Bronchial epithelial cell (primary cell): ENCODE measurements at places on chromosomes 5 and 9. TPM values are rescaled to one million over a fixed set of nuclear protein-coding genes. Genes with fewer than 3 reads are reported as not detected.

GRCh38 chr5:98880151-98880550 lies 48.7 kb downstream of the CHD1 start:
- DNase-seq, result peak; percentile 86

DNA sequence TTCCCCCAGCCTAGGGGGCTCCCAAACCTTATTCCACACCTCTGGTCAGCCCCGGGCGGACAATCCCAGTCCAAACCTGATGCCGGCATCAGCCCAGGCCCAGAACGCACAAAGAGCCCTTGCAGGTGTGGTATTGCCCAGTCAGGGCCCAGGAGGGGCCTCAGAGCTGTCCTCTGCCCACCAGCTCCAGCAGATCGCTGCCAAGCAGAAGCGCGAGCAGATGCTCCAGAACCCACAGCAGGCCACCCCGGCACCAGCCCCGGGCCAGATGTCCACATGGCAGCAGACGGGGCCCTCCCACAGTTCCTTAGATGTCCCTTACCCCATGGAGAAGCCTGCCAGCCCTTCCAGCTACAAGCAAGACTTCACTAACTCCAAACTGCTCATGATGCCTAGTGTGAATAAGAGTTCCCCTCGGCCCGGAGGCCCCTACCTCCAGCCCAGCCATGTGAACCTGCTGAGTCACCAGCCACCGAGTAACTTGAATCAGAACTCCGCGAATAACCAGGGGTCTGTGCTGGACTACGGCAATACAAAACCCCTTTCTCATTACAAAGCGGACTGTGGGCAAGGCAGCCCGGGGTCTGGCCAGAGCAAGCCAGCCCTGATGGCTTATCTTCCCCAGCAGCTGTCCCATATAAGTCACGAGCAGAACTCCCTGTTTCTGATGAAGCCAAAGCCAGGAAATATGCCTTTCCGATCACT lies 27.6 kb upstream of the LTC4S start:
- DNase-seq, result no peak

DNA sequence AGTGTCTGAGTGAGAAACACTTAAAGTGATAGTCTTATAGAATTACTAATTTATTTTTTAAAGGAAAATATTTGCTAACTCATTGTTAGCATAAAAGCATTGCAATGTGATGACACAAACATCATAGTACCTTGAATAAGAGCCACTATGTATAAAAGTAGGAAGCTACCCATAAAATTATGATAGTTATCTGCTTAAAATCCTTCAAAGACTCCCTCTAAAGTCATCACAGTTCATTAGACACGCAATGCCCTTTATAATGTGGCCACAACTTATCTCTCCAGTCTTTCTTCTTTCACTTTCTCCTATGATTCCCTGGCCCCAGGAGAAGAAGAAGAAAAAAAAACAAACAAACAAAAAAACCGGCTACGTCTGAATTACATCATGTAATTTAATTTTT lies 1144.0 kb upstream of the NUDT12 start:
- no peak for DNase-seq

GRCh38 chr5:89580976-89581375 lies 698.0 kb upstream of the MEF2C start:
- DNase-seq, result no peak

DNA sequence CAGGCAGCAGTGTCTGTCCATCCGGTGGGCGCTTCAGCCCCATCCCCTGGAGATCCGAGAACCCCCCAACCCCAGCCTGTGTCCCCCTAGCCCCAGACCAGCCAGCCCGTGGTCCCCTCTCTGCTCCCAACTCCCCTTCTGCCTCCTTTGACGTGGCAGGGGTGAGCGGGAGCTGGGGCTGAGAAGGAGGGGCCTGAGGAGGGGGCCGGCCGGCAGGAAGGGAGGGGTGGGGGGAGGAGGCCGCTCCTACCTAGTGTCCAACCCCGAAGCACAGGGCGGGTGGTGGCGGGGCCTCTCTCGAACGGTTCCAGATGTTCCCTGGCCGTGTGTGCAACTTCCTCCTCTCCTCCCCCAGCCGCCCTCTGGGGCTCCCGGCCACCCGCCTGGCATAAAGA lies 31.0 kb downstream of the GOLGA2 start:
- DNase-seq, result no peak

The CORO2A gene
- total RNA-seq, result 22.1 and 34.7 TPM in 2 replicates

The PCDH12 gene
- total RNA-seq, result under 0.01 and 0.26 TPM in 2 replicates

- DNase-seq, result peak; percentile 58
Observed at GRCh38 chr5:167582283-167582682, 709.2 kb upstream of the WWC1 start.

GRCh38 chr5:89604342-89604741 lies 721.4 kb upstream of the MEF2C start:
- DNase-seq, result no peak

The OSMR gene
- total RNA-seq, result 36.9 and 40.7 TPM in 2 replicates

GRCh38 chr5:2001300-2001699 lies 118.6 kb upstream of the IRX4 start:
- DNase-seq, result no peak

The FAM153A gene
- 0.26 and 0.64 TPM in 2 replicates for total RNA-seq

DNA sequence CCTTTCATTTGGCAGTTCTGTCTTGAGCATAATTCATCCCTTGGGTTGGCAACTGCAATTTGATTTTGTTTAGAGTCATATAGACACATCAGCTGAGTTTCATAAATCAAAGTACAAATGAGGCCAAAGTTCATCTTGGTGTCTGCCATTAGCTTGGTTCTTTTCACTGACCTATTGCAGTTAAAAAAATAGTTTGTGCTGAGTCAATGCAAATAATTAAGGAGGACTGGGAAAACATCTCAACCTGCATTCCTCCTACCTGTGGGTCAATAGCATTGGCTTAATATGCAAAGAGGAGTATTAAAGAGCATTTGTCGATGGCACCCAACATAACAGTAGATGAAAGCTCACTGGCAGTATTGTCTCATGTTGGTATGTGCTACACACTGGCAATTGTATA lies 1.6 kb downstream of the PKD2L2 start:
- no peak for DNase-seq

DNA sequence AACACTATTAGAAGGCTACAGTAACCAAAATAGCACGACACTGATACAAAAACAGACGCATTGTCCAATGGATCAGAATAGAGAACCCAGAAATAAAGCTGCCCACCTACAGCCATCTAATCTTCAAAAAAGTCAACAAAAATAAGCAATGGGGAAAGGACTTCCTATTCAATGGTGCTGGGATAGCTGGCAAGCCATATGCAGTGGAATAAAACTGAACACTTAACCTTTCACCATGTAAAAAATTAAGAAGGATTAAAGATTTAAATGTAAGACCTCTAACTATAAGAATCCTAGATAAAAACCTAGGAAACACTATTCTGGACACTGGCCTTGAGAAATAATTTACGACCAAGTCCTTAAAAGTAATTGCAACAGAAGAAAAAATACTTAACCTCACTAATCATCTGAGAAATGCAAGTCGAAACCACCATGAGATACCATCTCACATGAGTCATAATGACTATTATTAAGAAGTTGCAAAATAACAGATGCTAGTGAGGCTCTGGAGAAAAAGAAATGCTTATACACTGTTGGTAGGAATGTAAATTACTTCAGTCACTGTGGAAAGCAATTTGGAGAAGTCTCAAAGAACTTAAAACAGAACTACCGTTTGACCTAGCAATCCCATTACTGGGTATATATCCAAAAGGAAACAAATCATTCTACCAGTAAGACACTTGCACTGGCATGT lies 203.3 kb upstream of the CDH9 start:
- DNase-seq, result peak; percentile 97

GRCh38 chr9:8136477-8136876 lies 336.9 kb upstream of the DMAC1 start:
- DNase-seq, result no peak

The LCN12 gene
- total RNA-seq, result 0.13 TPM in 1 of 2 replicates, not detected in the other

The PCAT7 gene
- total RNA-seq, result not detected in 2 replicates

DNA sequence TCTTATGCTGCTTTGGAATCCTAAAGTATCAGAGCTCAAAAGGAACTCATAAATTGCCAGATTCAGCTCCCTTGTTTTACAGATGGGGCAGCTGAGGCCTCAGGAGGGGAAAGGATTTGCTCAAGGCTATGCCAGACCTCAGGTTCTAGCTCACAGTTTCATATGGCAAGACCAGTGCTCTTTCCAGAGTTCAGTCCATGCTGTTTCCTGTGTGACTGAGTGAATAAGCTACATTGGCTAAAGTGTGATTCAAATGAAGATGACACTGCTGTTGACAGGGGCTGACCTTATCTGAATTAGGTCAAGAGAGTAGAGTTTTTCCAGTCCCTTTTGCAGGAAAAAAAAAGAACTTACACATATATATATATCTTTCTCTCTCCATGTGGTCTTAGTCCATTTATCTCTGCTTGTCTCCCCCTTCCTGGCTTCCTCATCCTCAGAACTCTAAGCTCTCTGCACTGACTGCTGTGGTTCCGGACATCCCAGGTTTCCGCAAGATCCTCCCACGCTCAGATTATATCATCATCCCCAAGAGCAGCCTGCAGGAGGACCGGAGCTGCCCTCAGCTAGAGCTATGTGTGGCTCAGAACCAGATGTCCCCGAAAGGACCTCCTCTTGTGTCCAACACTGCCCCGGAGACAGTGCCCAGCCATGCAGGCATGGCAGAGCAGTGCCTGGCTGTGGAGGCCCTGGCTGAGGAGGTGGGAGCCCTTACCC lies 9.3 kb downstream of the HMGXB3 start:
- DNase-seq, result no peak

The PCDHB2 gene
- total RNA-seq, result 0.26 and 1.1 TPM in 2 replicates

The TAF11L10 gene
- total RNA-seq, result not detected in 2 replicates

DNA sequence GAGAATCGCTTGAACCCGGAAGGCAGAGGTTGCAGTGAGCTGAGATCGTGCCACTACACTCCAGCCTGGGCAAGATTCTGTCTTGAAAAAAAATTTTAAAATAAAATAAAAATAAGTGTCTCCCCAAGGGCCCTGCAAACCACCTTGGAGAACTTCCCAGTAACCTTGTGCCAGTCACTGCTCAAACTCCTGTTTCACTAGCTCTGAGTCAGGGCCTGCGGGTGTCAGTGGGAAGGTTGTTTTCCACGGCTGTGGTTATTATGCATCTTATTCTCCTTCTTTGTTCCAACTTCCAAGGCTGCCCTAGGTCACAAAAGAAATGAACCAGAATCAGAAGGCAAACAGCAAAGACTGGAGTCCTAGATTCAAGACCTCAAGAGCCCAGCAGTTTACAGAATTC lies 246.7 kb downstream of the ADAMTSL1 start:
- no peak for DNase-seq

The MARCOL gene
- total RNA-seq, result not detected in 2 replicates

GRCh38 chr5:170139786-170140335 lies 34.2 kb downstream of the FOXI1 start:
- no peak for DNase-seq

The ANKRD18B gene
- 5.8 and 6.0 TPM in 2 replicates for total RNA-seq

DNA sequence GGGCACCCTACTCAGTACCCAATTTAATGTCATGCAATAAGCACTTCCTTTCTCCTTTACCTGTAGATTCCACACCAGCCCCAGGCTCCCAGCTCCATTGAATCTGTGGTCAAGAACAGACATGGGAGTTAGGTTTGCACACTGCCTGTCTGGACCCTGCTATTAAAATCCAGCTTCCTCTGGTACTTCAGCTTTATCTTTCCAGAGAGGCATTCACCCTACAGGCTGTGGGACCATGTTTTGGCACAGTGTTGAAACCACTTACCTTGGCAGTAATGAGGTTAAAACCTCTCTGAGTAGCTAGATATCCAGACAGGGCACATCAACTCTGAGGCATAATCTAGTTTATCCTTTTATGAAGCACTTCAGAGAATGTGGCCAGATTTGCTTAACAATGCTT lies 191.5 kb upstream of the PCSK5 start:
- DNase-seq, result no peak

- peak; percentile 85 for DNase-seq
Observed at GRCh38 chr5:55160493-55161209, 680 bp downstream of the GPX8 start.

DNA sequence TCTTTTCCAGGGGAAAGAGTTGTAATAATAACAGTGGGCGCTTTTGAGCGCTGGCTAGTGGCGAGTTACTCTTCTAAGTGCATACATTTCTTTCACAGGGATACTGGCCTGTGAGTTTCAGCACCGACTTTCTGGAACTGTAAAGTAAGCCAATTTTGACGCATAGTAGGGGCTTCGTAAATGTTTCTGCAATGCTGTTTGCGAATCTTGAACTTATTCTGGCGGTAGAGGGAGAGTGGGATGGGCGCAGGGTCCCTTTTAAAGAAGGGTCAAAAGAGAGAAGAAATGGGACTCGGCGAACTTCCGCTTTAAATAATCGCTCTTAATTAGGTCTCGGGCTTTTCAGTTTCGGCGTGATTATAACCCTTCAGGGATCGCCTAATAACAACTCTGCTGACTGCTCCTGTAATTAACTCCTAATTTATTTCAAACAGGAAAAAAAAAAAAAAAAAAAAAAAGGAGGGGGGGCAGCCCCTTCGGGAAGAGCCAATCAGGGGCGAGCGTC lies 351 bp upstream of the MSX2 start:
- DNase-seq, result peak; percentile 1

The PCDHB13 gene
- 0.26 TPM in 1 of 2 replicates, not detected in the other for total RNA-seq

The IL31RA gene
- 0.13 and 0.26 TPM in 2 replicates for total RNA-seq

DNA sequence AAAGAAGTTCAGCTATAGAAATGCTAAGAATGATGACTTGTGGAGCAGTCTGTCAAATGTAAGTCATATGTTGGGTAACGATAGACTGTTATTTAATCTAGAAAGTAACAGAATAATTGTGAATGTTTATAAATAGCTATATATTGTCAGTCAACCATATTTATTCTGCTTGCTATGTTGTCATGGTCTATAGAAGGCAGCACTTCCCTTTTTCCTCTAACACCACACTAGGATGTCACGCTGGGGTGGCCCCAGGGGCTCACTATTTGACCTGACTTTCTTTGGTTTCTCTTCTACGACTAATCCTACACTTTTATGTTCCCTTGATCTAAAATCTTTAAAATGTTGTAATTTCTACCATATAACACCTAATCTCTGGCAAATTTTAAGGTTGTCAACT lies 20.5 kb downstream of the ERAP2 start:
- DNase-seq, result no peak

The MLANA gene
- total RNA-seq, result not detected in 2 replicates

DNA sequence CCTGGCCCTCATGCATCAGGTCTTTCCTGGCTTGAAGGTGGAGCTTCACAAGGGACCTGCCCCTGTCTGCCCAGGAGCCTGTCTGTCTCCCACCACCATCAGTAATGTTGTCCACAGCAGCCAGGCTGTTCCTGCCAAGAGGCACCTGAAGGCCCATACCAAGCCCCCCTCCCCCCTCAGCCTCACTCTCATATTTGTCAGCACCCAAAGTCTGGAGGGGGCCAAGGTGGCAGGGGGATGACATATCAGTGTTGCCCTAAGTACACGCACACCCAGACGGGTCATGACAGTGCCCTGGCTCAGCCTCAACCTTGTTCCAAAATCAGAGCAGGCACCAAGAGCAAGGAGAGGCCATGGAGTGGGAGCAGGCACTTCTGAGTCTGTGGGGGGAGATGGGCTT lies 27.2 kb upstream of the CYLC2 start:
- DNase-seq, result no peak

DNA sequence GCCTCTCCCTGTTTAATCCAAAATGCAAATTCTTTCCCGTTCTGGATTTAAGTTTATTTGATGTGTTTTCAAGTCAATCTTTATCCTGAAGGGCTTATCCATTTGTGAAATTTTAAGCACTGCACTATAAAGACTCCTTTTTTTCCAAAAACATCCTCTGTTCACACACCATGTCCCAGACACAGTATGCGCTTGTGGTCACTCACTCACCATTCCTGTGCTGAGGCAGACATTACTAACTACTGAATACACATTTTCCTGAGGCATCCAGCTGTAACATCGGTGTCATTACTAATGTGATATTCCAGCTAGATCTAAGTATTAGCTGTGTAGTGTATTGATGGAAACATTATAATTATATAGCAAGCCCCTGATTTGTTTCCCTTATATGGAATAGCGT lies 298.4 kb downstream of the KCTD16 start:
- no peak for DNase-seq

The BTNL3 gene
- total RNA-seq, result not detected in 2 replicates
